Stimulated activated CD8-positive, alpha-beta memory T cell treated with anti-CD3 and anti-CD28 coated beads, Interleukin-7, amount 100 ng/mL, for 1 hour (primary cell): ENCODE measurements at places on chromosomes 12 and 14.

- DNase-seq = no peak
Observed at GRCh38 chr12:58841058-58841798, 79.1 kb downstream of the LRIG3 start.

DNA sequence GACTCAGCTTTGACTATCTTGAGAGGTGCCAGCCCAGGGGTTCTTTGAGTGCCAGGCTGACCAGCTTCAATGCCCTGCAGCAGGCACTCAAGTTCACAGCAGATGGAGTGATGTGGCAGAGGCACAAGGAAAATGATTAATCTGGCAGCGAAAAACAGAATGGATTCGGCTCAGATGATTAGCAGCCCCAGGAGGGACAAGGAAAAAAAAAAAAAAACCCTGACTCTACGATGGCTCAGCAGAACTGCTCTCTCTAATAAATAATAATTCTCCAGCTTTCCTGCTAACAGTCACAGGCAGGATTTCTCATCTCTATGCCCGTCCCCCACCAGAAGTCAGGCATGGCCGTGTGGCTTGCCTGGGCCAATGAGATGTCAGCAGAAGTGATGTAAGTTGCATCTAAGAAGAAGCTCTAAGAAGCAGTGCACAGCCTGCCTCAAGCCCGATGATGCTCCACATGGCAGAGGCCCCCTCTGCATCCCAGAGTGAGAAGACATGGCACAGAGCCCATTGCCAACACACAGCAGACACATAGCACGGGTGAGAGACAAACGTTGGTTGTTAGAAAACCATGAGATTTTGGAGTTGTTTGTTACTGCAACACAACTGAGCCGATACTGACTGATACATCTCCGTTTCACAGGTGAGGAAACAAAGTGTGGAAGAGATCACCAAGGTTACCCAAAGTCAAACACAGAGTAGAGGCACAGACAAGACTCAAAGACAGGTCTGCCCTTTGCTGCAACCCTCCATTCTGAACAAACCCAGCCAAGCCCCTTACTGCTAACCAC, 111.0 kb downstream of the SCARB1 start:
- no peak for DNase-seq

DNA sequence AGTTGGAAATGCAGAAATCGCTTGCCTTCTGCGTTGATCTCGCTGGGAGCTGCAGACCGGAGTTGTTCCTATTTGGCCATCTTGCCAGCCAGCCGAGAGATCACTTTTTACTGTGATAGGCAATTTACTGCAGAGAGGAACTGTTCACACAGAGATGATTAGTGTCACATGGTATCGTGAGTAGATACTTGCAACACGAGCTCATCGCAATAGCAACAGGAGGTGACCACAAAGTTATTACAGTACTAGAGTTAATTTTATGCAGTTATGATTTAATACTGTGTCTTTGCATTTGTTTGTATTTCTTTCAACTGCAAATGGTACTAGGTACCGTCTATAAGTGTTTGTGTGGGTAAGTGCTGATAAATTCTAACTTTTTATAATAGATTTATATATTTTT, 27.8 kb downstream of the NOPCHAP1 start:
- no peak for DNase-seq

DNA sequence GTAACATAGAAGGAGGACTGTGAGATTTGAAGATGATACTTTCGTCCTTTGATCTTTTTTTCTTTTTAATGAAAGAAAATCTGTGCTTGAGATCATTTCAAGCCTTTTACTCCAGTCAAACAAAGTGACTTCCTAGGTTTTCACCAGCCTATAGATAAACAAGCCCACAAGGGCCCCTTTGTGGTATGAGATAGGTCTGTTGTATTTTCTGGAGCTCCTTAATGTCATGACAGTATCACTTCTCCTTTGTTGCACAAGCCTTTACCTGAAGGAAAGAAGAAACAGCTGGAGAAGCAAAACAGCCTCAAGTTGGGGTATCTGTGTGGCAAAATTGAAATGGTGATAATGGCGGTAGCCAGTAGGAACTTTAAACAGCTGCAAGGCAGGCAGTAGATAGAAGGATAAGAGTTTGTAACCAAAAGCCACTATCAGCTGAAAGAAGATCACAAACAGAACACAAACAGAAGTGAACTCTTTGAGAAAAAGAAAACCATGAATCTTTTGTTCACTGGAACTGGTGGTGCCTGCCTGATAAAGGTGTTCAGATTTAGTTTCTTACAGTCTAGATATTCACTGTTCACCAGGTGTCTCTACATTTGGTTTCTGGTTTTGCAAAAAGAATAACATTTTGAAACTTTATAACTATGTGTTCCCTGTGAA, 96.8 kb downstream of the LGR5 start:
- no peak for DNase-seq

DNA sequence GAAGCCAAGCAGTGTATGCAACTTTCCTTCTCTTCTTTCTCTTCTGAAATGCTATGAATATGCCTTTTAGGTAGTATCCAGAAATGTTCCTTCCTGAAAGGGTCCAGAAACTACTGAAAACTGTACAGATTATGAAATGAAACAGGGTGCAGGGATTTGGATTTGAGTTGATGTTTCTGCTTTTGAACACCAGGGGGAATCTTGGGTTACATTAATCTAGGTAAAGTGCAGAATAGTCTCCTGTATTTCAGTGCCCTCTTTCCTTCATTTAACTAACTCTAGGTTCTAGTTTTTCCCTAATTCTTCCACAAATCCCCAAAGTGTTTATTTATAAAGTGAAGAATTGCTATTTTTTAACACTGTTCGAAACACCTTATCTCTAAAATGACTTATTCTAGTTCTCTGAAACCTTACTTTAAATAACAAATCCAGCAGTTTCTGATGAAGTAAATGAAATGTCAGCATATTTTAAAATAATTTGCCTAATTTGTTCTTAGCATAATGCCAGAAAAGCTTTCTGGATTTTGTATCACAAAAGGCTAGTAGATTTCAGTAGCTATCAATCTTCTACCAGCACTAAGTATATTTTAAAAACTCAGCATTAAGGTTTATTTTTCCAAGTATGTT, 111.9 kb downstream of the LRRK2 start:
- DNase-seq = no peak

DNA sequence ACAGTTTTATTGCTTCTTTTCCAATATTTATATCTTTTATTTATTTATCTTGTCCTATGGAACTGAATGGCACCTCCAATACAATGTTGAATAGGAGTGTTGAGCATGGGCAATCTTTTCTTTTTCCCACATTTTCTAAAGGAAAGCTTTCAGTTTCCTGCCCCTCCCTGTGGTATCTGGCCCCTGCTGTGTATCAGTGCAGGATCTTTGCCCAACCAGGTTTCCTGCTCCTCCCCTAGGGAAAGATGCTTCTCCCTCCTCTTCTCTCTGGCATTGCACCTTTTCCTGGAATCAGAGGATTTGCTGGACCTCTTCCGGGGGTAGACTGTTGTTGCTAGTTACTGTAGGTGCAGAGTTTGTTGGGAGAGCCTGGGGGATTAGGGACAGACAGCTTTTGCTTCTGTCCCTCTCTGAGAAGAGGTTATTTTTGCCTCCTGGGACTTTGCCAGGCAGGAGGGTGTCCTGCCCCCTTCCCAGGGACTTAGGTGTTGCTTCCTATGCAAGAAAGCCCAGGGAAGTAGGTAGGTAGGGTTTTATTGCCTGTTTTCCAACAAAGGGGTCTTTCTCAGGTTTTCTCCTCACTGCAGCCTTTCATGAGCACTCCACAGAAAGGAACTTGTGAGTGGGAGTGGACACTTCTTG, 67.6 kb downstream of the POLR3B start:
- no peak for DNase-seq

DNA sequence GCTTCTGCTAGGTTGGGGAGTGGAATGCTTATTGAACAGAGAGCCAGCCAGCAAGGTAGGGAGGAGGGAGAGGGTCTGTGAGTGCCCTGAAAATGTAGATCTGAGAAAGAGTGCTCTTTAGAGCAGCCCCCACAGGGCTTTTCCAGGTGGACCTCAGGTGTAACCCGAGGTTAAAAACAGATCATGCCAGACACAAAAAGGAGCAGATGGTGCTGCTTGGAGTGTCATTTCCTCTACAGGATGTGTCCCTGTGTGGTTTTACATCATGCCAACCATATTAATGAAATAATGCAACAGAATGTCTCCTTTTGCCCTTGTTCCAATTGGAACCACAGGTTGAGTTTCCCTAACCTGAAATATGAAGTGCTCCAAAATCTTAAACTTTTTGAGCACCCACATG, 6.4 kb downstream of the SUSD6 start:
- no peak for DNase-seq

DNA sequence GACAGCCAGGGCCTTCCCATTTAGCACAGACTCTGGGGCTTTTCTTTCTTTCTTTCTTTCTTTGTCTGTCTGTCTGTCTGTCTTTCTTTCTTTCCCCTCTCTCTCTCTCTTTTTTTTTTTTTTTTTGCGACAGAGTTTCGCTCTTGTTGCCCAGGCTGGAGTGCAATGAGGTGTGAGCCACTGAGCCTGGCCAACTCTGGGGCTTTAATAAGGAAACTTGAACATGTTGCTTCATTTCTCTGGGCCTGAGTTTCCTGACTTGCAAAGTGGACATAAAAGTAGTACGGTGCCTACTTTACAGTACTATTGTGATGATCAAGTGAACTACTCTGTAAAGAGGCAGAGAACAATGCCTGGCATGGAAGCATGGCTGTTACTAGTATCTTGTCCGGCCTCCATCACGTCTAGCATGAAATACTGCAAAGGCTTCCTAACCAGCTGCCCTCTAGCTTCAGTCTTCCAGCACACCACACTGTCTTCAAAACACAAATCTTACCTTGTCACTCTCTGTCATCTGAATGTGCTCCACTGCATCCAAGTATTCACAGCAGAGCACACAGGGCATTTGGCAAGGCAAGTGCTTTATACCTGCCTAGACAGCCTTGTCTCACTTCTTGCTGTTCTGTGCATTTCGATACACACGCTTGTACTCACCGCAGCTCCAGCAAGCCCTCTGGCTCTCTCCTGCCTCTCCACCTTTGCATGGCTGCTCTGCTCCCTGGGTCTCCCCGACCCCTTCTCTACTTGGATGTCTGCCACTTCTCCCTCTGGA, 96.7 kb downstream of the IRF2BPL start:
- DNase-seq = no peak

DNA sequence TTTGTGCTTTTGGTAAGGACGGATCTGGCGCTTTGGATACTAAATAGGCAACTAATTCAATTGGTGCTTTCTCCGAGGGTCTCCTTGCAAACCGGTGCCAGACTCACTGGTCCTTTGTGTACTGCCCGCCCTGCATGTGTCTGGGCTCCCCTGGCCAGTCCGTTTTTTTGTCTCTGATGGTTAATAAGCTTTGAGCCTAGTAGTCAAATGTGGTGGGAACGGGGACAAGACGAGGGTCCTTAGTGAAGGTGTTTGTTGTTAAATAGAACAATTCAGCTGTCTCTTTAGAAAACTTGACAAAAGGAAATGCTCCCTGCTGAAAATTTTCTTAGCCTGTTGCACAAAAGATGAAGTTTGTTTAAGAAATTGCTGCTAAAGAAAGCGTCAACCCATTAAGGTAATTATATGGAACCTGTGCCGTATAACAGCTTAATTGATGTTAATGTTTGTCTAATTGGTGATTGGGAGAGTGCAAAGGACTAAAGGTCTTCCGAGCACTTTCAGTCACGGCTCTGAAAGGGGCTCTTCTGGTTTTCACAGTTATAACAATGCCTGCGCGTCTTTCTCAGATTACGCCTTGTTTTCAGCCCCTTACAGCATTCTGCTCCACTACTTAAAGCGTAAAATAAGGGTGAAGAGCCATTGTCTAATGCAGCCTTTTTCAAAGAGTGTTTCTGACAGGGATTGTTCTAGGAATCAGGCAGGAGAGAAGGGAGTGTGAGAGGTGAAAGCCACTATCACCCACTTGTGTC, 537.4 kb downstream of the PRKD1 start:
- no peak for DNase-seq

GRCh38 chr12:6765634-6766581, at the start of gene PTMS:
PTMS (plus strand) TSS chr12:6766363; CDS start chr12:6766706, 343 bp downstream.
- DNase-seq = no peak

- no peak for DNase-seq
Observed at GRCh38 chr12:29282031-29282816, 98.7 kb downstream of the ERGIC2 start.

DNA sequence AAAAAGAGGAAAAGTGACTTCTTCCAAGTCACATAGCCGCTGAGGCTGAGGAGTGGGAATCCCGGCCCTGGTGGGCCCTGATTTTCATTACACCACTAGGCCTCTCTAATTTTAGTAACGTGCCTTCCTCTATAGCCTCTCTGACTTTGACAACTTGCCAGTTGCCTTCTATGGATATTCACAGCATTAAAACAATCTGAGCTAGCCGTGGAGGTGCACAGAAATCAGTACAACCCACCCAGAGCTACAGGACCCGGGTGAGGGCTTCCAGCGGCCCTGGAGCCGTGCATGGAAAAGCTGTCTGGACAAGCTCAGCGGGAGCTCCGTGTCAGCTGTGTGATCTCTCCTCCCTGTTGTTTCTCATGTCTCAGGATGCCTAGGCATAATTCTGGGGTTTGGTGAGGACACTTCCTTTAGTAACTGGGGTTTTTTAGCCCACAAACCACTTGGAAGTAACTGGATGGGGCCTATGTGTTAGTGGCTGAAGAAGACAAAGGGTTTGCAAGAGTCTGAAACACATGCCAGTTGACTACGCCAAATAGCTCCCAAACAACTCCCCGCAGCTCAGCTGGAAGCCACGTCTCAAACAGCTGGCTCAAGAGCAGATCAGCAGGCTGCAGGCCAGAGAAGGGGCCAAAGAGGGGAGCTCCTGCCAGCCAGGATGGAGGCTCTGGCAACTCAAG, 53.0 kb downstream of the SSH1 start:
- no peak for DNase-seq

GRCh38 chr14:89095036-89095435, 270.6 kb downstream of the TTC8 start:
- DNase-seq = no peak

- no peak for DNase-seq
Observed at GRCh38 chr14:87998482-87998881, 5.5 kb upstream of the GALC start.

GRCh38 chr12:41122894-41123293, 65.2 kb upstream of the PDZRN4 start:
- no peak for DNase-seq

- no peak for DNase-seq
Observed at GRCh38 chr14:42541535-42542001, 934.9 kb downstream of the LRFN5 start.

DNA sequence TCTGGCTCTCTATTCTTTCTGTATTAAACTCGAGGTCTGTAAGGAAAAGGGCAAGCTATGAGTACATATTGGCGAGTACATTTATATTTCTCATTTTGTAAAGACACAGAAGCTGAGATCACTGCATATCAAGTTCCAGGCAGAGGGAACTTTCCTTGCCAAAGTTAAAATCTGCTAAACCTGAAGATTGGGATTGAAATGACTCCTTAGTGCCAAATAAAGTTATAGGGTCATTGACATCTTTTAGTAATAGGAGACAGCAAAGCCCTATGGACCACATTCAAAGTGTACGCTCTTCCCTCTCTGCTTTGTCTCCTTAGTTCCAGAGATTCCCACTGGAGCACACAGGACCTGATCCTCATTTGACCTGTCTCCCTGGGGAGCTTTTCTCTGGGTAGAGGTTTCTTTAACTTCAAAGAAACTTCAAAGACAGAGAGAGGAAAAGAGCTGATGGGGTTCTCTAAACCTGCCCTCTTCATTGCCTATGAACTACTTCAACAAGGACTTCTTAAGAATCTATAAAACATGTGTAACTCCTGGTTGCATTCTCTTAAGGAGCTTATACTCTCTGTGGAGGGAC, 42.6 kb upstream of the PTPRR start:
- DNase-seq = no peak

GRCh38 chr14:84442521-84442920, 1087.4 kb upstream of the FLRT2 start:
- DNase-seq = no peak
